ENCODE measurements at places on chromosomes 12 and 14.

DNA sequence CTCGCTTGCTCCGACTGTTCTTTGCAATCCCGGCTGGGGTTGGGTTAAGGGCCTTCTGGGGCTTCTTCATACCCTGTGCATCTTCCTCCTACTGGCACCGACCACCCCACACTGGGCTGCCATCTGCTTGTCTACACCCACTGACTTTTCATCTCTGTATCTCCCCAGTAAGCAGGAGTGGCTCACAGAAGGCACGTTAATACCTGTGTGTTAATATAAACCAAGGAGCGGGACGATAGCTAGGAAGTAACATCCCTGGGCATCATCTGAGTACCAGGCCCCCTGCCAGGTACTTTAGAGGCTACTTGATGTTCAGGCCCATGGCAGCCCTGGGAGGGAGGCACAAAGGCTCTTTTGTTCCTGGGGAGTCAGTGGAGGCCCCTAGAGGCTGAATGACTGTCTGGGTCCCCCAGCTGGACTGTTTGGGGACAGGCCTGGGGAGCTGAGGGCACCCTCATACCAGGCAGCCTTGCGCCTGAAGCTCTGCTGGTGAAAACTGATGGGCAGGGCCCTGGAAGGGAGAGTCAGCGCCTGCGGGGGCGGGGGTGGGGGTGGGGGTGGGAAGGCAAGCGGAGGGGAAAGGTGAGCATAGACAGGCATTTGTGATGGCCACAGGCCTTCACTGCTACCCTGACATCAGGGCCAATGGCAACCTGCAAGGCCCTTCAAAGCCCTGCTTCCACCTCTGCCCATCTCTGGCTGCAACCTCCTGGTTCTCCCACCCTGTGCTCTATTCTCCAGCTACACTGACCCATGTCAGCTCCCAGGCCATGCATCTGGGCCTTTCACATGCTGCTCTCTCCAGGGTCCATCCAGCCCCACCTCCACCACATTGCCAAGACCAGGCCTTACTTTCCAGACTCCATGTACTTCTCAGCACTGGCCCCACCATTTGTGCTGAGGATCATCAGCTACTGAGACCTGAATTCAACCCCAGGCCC, 34.2 kb upstream of the DEGS2 start:
- DNase-seq = no peak

DNA sequence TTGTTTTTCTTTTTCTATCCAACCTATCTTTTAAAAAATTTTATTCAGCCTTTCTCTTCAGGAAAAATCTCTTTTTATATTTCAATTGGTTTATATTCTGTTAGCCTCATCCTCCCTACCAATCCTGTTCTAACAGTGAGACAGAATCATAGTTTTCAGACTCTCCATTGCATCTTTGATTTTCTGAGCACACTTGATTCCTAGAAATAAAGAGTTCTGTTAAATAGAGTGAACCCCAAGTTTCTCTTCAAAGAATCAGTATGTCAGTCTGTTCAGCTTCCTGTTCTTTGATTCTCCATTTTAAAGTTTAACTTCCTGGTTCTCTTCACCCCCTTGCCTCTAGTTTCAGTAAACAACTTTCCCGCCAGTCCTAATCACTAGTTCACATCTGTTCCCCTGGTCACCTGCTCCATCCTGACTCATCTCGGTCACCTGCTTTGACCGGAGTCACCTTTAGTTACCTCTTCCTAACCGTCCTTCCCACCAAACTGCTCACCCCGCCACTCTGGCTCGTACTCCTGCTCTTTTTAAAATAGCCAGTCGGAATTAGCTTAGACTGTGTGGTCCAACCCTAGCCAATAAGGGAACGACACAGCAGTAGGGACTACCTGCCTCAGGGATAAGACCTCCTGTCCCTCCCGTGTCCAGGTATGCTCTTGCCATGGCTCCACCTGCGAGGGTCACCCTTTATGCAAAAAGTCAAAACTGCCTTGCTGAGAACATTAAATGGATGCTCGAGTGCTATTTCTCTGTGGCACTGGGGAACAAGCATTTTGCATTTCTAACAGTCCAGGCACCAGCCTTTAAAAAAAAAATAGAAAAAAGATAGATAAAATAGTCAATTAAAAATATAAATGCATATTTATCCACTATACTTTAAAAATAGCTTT, 48.4 kb downstream of the DDX51 start:
- DNase-seq = no peak

DNA sequence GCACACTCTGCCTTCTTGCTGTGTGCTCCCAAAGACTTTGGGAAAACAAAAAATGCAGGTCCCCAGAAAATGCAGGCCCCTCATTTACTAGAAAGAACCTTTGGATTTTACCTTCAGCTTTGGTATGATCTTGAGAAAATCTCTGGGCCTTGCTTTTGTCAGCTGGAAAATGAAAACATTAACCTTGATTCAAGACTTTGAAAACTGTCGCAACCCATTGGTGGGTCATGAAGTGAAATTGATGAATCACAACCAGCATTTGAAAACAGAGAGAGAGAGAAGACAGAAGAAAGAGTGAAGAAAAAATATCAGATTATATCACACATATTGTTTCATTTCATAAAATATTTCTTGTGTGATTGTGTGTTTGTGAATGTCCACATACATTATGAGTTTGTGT, 322.5 kb downstream of the ZFP36L1 start:
- DNase-seq = no peak

GRCh38 chr12:92562063-92562734, 140.6 kb upstream of the PLEKHG7 start:
- no peak for DNase-seq

DNA sequence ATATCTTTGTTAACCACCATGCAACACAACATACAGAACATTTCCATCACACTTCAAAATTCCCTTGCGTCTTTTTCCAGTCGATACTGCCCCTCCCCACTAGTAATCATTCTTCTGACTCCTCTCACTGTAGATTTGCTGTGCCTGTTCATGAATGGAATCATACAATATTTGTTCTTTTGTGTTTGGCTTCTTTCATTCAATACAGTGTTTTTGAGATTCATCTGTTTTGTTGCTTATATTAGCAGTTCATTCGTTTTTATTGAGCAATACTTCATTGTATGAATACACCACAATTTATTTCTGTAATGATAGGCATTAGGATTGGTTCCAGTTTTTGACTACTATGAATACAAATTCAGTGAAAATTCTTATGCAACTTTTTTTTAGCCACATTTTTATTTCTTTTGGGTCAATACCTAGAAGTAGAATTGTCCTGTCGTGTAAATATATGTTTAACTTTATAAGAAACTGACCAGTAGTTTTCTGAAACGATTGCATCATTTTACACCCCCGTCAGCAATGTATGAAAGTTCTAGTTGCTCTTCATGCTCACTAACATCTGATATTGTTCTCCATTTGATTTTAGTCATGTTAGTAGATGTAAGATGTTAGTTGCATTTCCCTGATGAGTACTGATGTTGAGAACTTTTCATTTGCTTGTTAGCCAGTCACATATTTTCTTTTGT, 127.5 kb downstream of the TGFB3 start:
- no peak for DNase-seq

DNA sequence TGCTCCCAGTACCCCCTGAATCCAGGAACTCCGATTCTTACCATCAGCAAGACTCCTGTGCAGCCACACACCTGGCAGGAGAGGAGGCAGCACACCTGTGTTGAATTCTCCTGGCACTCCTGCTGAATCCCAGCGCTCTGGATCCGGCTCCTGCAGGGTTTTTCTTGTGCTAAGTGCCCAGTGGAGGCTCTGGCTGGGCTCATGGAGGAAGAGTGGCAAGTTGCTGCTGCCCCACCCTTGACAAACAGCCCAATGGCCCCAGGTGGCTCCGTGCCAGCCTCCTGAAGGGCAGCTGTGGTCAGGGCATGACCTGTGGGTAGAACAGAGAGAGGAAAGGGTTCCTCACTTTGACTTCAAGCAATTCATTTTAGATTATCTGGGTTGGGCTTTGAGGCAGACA, 20.0 kb downstream of the CRACR2A start:
- no peak for DNase-seq

GRCh38 chr12:122847516-122847836, 12.2 kb downstream of the HIP1R start:
- no peak for DNase-seq

DNA sequence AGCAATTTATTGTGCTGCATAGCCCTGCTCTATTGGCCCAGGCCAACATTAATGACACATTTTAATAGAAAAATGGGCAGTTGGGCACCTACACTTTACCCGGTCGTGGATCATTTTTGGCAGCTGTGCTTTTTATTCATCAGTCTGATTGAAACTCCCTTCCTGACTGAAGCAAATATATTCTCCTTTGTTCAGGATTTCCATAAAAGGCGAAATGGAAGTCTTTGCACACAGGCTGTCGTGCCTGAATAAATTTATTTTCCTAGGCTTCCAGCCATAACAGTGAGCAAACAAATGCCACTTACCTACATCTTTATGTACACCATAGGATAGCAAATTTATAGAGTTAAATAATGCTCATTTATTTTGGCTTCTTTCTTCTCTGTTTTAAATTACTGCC, 480.7 kb upstream of the DCN start:
- no peak for DNase-seq

GRCh38 chr14:99125616-99126431, 146.2 kb downstream of the BCL11B start:
- DNase-seq = no peak

DNA sequence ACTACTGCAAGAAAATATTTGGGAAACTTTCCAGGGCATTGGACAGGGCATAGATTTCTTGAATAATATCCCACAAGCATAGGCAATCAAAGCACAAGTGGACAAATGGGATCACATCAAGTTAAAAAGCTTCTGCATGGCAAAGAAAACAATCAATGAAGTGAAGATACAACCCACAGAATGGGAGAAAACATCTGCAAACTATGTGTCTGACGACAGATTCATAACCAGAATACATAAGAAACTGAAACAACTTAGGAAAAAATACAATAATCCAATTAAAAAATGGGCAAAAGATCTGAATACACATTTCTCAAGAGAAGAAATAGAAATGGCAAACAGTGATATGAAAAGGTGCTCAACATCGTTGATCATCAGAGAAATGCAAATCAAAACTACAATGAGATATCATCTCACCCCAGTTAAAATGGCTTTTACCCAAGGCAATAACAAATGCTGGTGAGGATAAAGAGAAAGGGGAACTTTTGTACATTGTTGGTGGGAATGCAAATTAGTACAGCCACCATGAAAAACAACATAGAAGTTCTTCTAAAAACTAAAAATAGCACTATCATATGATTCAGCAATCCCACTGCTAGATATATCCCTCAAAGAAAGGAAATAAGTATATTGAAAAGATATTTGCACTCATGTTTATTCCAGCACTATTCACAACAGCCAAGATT, 33.8 kb upstream of the ATP2B1 start:
- no peak for DNase-seq
